Activated T-cell treated with anti-CD3 and anti-CD28 coated beads for 1 hour (primary cell): ENCODE measurements at places on chromosomes 16 and 17.

GRCh38 chr16:85396879-85397871 lies 215.9 kb upstream of the GSE1 start:
- no peak for DNase-seq

DNA sequence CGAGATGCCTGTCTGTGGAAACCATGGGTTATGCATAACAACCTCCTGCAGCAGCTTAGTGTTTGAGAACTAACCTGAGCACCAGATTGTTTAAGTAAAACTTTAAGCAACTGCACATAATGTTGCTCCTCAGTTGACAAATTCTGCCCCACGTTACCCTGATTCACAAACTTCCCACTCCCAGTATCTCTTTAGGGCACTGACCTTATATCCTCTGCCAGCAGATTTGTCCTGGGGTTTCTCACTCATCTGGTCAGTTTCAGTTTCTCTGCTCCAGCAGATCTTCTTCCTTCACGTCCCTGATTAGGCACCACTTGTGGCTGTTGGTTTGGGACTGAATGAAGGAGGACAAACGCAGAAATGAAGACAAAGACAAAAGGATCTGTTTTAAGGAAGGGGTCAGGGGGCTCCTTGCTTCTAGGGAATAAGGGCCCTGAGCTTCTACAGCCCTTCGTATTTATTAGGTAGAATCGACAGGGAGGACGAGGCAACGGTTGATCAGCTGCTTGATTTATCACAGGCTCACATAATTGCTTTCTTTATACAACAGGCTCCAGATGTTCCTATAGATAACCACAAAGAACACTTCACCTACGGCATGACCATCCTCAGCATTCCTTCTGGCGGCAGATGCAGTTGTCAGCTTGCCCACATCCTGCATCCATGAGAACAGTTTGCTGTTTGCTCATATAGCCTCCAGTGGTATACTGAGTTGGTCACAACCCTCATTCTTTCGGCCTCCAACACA lies 13.5 kb upstream of the ZNF689 start:
- DNase-seq: no peak

GRCh38 chr16:13795131-13795530 lies 124.8 kb upstream of the ERCC4 start:
- DNase-seq: no peak

DNA sequence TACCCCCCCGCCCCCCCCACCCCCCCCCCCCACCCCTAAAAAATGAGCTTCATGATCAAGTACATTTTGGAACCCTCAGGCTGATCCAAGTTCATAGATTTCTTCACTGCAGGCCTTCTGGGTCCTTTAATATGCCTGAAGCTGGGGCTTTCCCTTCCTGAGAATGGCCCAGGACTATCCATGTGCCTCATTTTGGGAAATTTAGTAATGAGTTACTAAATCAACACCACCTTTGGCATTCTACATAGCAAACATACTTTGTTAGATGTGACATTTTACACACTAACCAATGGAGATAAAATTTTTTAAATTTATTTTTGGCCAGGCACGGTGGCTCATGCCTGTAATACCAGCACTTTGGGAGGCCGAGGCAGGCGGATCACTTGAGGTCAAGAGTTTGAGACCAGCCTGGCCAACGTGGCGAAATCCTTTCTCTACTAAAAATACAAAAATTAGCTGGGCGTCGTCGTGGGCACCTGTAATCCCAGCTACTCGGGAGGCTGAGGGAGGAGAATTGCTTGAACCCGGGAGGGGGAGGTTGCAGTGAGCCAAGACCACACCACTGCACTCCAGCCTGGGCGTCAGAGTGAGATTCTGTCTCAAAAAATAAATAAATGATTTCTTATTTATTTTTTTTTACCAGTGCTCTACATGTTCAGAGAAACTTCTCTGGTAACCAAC lies 14.0 kb downstream of the HERPUD1 start:
- no peak for DNase-seq

DNA sequence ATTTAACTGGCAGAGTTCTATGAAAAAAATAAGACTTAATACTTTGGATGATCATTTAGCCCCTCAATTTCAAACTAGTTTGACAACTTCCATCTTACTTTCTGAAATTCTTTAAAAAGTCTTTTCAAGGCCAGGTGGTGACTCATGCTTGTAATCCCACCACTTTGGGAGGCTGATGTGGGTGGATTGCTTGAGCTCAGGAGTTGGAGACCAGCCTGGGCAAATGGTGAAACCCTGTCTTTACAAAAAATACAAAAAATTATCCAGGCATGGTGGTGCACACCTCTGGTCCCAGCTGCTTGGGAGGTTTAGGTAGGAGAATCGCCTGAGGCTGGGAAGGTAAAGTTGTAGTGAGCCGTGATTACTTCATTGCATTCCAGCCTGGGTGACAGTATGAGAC lies 154.4 kb downstream of the TANC2 start:
- DNase-seq: no peak

DNA sequence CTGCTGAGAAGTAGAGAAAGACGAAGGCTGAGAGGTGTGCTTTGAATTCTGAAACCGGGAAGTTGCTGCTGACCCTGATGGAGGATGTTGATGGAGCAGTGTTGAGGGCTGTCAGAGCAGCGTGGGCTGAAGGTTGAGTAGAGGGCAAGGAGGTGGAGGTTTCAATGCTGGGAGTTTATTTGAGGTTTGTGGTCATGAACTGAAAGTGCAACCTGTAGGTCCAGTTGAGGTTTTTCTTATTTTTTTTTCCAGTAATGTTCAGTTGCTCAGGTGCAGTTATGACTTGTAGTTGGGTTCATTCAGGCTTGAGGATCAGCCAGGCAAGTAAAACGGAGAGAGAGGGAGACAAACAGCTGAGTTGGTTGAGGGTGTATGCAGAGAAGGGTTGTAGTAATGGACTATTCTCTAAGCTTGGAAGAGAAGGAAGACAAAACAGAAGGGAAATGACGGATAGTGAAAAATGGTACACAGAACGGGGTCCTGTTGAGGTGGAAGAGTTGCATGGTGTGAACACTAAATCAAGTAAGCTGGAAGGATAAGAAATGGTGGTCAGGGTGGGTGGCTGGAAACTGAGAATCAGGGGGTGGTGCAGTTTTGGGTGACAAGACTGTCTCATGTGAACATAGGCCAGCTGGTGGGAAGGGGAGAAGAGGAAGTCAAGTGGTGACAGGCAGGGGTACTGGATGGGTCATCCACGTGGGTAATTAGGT lies 8.7 kb upstream of the UBE2G1 start:
- DNase-seq: no peak

DNA sequence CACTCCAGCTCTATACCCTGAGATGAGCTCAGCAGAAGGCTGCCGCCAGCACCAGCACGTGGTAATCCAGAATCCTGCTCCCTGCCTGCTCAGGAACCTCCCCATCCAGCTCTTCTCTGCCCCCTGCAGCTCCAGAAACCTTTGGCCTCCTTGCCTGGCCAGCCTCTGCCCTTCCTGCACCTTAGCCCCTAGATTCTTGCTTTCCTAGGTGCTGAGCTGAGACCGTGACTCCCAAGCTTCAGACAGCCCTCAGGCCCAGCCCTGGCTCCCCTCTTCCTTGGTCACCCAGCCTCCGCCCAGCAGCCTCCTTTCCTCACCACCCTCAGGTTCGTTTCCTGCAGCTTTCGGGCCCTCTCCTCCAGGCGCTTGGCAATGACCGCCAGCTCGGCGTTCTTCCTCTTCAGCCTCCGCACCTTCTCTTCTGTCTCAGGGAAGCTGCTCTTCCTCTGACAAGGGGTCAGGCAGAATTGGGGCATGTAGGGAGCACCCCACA lies 2.6 kb downstream of the TSPOAP1 start:
- no peak for DNase-seq

- DNase-seq: no peak
Observed at GRCh38 chr17:1164935-1165556, 14.7 kb downstream of the ABR start.

DNA sequence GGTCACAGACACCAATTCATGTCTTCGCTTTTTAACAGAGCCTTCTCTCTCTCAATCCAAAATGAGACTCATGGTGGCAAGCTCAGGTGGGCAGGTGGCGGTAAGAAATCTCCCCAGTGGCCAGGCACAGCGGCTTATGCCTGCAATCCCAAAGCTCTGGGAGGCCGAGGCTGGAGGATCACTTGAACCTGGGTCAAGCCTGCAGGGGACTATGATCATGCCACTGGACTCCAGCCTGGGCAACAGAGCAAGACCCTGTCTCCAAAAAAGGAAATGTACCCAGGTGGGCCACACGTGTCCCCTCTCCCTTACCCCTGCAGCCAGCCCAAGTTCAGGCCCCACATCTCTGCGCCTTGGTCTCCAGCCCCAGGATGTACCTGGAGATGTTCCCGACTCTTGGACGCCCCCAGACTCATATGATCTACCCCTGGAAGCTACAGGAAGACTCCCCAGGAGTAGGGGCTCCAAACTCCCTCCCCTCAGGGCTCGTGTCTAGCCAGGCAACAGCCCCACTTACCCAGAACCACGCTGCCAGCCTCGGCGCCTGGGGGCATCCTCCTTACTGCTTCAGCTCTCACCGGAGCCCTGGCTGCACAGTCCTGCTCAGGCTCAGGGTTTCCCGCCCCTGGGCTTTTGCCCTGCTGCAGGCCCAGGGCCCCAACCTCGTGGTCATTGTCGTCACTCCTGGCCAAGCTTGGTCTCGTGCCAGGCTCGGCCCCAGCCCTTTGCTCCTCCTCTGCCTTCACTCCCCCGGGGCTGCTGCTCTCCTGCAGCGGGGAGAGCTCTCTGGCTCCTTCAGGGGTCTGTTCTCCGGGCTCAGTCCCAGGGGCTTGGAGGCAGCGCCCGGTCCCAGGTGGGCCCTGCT lies 16.2 kb downstream of the MYLK3 start:
- no peak for DNase-seq

GRCh38 chr16:84119368-84119767 lies 2.6 kb upstream of the MBTPS1 start:
- DNase-seq: no peak

- no peak for DNase-seq
Observed at GRCh38 chr16:35792516-35793285, 2333.3 kb downstream of the TP53TG3F start.

DNA sequence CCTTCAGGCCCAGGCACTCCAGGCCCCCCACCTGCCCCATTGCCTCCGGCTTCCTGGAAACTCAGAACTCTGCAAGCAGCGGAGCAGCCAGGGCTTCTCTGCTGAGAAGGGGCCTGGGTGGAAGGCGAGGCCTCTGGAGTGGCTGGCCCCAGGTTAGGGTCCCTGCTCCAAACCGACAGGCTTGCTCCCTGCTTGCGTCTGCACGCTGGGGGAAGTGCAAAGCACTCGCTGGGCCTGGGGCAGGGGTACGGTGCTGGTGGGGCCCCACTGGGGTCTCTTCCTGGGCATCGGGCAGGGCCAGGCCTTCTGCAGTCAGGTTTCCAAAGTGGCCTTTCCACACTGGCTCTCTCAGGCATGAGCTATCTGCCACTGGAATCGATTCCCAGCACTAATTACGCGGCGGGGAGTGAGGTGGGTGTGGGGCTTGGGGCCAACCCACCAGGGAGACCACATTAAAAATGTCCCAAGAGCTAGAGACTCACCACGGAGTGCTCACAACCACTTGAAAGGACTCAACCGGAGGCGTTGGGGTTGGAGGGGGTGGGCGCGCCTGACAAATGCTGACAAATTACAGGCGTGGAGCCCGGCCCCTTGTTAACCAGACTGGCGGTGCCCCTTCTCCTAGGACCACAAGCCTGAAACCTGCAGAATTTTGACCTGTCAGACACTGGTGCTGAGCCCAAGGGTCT lies 17.9 kb downstream of the FAM83G start:
- DNase-seq: no peak

DNA sequence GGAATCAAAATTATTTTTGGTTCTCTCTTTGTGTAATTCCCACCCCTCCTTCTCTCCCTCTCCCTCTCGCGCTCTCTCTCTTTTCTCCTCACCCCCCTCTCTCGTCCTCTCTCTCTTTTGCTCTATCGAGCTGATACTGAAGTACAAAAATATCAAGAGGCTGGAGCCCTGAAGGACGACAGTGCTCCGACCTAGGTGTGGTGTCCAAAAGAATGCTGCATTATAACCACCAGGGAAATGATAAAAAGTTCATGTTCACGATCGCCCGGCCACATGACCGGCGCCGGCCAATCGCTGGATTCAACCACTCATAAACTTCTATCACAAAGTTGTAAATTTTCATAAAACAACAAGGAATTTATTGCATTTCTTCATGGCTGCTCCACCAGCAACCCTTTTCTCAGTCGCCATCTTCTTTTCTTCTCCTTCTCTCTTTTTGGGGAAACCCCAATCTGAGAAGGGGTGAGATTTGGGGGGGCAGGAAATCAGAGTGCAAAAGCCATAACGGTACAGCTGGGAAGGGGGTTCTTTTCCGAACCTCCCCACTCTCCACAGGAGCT lies at the start of gene HOXB6:
TSS of gene HOXB6 (minus strand) at position 217 of the 560 bp plus-strand sequence. CDS start 6,836 bp downstream, outside the sequence.
- DNase-seq: no peak

DNA sequence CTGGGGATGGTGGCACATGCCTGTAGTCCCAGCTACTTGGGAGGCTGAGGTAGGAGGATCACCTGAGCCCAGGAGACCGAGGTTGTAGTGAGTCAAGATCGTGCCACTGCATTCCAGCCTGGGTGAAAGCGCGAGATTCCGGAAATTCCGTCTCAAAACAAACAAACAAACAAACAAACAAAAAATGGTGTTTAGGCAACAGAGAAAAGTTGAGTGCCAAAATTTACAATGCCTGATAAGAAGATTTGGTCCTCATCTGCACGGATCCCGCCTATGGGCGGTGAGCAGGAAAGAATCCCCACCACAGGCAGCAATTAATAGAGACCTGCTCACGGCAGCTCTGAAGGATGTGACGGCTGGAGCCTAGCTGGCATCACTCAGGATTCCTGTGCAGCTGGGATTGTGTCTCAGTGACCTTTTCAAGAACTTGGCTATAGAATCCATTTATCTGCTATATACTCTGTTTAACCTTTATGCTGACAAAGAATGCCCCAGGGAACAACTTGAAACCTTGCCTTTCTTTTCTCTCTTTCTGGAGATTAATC lies 14.0 kb upstream of the TEX2 start:
- no peak for DNase-seq

GRCh38 chr16:85391769-85392583 lies 221.1 kb upstream of the GSE1 start:
- DNase-seq: no peak

DNA sequence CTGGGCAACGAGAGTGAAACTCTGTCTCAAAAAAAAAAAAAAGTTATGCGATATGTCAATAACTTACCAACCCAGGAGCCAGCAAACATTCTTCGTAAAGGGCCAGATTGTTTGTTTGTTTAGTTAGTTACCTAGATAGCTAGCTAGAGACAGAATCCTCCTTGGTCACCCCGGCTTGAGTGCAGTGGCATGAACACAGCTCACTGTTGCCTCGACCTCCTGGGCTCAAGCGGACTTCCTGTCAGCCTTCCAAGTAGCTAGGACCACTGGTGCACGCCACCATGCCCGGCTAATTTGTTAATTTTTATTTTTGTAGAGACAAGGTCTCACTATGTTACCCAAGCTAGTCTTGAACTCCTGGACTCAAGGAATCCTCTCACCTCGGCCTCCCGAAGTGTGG lies 113.0 kb downstream of the LITAF start:
- DNase-seq: no peak

GRCh38 chr16:51756447-51757123 lies 605.5 kb upstream of the SALL1 start:
- DNase-seq: no peak

DNA sequence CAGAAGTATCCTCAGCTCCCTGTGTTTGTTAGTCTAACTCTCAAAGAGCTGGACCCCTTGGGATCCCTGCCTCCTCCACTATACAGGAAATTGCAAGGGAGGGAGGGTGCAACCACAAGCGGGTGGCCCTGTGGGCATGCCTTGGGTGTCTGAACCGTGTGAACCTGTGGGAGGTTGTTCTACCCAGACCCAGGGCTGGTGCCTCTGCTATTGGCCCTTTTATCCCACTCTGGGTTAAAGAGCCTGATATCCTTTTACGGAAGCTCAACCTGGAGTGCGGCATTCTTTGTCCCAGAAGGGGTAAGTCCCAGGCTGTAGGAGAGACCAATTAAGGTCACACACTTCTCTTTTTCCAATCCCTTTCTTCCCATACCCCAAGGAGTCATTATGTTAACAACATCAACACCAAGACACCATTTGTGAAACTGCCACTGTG lies 53.4 kb downstream of the ARSG start:
- peak; percentile 30 for DNase-seq
